ENCODE measurements at places on chromosomes 1 and 21.

- DNase-seq, result no peak
Observed at GRCh38 chr1:220734571-220735326, 13.4 kb upstream of the MTARC2 start.

DNA sequence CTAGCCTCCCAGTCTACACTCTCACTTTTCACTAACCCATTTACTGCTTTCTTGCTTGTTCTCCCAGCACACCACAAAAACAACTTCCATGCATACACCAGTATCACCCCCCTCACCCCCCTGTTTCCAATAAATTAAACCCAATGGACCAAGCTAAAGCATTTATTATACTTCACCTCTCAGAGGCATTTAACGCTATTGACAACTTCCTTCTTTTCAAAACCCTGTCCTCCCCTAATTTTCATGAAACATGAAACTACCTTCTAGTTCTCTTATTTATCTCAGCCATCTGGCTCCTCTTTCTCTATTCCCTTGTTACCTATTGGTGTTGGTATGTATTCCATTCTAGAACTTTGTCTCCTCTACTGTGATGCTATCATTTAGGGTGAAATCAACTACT, 32.3 kb downstream of the PTPRC start:
- DNase-seq, result no peak

DNA sequence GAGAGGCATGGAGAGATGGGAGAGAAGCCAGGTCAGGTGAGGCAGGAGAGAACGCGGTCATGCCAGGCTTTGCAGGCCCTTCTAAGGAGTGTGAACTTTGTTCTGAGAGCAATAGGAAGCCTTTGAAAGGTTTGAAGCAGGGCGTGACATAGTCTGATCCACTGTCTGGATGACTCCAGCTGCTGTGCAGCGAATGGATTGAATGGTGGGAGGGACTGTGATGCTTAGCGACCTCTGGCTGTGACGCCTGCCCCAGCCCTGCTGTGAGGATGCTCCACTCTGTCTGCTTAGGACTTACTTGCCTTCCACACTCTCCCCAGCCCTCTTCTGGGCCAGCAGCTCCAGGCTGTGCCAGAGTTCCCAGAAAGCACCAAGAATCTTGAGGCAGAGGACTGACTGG, 41.8 kb upstream of the POU3F1 start:
- DNase-seq, result no peak

DNA sequence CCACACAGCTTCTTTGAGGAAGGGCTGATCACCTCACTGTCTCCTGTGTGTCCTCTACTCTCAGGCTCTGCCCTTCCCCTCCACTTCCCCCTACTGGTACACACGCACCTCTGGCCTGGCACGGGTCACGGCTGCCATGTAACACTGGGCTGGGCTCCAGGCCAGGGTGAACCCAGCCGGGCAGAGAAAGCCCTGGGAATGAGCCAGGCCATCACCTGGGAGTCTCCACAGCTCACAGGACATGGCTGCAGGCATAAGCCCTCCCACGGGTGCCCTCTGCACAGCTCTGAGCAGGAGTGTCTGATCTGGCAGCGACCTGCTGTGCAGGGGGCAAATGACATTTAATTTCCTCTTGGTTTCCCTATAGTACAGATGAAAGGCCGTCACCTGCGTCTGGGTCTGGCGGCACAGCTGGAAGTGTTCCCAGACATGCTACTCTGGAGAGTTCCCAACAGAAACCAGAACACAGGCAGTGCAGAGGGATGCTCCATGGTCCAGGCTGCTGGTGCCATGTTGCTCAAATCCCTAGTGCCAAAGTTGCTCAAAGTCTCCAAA, 61.2 kb downstream of the ERI3 start:
- DNase-seq, result no peak

GRCh38 chr1:206926286-206926685, 4.5 kb upstream of the FCMR start:
- DNase-seq, result no peak

- DNase-seq, result no peak
Observed at GRCh38 chr1:21655748-21656147, 13.4 kb downstream of the RAP1GAP start.

DNA sequence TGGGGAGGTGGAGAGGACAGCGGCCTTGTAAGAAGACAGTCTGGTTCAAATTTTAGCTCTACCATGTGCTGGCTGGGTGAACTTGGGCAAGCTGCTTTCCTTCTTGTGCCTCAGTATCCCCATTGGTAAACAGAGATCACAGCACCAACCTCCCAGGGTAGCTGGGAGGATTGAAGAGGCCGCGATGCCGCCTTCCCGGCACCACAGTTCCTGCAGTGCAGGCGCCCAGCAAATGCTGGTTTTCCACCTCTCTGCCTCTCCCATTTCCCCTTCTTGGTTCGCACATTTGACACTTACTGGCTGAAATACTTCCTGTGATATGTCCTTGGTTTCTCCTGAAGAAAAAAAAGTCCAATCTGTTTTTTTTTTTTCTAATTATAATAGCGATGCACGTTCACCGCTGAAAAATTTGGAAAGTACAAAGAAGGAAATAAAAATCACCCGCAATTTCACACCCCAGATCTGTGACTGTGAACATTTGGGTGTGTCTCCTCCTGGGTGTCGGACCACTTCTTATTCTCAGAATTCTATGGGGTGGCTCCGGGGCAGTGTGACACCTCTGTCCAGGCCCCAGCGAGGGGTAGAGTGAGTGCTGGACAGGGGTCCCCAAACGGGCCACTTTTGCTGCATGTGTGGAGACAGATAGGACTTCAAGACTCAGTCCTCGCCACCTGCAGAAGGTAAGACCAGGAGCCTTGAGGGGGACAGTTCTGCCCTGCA, 73.1 kb downstream of the RUNX3 start:
- DNase-seq, result no peak

DNA sequence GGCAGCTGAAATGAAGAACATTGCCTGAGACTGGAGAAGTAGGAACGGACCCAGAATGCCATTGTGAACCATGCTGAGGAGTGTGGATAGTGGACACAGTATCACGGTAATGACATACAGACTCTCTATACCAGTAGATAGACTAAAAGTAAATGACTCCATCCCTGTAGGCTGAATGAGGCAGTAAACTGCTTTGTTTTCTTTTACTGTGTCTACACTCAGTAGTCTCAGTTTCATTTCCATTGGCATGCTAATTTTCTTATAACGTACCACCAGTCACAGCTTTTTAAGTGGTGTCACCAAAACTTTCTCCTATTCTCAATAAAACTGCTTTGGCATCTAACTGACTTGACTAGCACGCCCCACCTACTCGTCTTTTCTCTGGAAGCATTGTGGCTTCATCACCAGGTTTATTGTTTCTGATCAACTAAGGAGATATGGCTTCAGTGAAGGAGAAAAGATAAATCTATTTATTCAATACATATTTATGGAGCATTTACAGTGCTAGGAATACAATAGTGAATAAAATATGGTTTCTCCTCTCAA, 8.4 kb upstream of the ZNF697 start:
- DNase-seq, result no peak

DNA sequence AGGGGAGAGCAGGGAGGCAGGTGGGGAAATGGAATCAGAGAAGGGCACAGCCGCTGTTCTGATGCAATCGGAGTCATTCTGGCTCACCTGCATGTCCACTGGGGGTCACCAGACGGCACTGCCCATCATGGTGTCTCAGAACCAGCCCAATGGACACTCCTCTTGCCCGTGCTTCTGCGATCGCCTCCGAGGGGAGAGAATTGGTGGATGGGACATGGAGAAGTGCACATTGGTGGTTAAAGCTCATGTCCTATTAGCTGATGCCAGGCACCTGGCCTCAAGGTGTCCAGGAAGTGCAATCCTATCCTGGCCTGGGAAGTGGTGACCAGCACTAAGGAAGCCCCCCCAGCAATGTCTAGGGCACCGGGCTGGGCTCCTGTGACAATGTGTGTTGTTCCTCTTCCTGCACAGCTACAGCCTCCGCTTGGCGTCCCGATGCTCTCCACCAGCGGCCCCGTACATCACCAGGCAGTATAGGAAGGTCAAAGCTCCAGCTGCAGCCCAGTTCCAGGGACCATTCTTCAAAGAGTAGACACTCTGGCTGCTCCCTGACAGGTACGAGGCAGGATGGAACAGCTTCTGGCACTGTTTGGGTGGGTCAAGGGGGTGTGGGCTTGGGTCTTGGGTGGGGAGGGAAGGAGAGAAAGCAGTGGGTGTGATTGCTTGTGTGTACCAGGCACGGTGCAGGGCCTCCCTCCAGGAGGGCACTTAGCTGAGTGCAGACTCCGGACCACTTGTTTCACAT, 116.2 kb downstream of the PRDM2 start:
- no peak for DNase-seq

Data from aorta (tissue), 5 donors.